ENCODE measurements at places on chromosomes 11 and 22.

DNA sequence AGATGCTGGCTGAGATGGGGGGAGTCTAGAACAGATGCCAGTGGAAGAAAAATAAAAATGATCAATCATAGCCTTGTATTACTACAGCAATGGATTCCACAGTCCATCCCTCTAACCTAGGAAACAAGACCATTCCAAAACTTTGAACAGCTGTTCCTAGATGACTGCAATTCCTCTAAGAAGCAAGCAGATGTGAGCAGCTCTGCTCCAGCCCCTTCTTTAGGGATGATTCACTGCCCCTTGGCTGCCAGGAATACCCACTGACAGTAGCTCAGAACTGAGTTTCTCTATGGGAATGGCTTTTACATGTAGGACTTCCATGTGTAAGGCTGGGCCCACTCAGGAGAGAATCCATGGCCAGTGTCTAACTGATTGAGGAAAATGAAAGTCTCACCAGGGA, 943.9 kb downstream of the OPCML start:
- DNase-seq, result no peak

DNA sequence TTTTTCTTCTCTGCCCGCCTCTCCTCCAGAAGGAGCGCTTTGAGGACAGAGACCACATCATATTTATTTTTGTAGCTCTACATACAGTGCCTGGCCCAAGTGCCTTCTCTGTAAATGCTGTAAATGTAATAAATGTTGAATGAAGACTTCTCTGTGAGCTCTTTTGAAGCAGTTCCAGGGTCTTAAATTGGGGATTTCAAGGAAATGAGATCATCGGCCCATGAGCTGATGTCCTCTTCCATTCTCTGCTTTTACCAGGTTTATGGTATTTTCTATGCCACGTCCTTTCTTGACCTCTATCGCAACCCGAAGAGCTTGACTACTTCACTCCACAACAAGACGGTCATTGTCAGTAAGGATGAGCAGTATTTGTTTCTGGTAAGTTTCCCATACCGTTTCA, 165.7 kb upstream of the SORL1-AS1 start:
- DNase-seq, result no peak

- no peak for DNase-seq
These were observed 2.8 kb upstream of the TNFRSF13C start for GRCh38 chr22:41929418-41929810.

DNA sequence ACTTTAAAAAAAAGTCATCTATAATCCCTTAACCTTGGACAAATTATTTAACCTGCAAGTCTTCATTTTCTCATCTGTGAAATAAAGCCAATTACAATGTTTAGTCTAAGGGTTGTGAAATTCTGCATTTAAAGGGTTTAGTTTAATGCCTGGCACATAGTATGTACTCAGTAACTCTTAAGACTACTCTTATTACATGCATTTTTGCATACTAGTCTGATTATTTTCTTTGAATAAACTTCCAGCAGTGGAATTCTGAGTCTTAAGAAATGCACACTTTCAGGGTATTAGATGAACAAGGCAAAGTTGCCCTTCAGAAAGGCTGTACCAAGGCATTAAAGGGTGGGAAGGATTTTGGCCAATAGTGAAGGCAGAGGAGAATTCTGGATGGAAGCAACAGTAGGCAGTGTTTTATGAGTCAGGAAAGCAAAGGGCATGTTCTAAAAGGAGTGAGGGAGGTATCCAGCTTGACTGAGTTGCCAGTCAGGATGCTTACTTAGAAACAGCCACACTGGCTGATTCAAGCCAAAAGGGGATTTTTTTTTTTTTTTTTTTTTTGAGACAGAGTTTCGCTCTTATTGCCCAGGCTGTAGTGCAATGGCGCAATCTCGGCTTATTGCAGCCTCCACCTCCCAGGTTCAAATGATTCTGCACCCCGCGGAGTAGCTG, 50.5 kb downstream of the SWAP70 start:
- DNase-seq, result no peak

DNA sequence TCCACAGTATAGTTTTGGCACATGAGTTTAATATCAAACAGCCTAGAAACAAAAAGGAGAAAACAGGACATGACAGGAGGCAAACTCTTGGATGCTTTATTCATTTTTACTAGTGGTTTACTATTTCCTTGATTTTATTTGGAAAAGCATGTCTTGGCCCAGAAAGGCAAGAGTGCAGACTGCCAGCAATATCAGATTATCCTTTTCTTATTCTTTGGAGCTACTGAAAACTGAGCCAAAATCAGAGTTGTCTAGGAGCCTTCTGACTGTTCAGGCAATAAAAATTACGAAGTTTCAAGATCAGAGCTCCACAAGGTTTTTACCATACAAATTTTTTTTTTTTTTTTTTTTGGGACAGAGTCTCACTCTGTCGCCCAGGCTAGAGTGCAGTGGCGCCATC, 16.0 kb downstream of the CELF1 start:
- no peak for DNase-seq

DNA sequence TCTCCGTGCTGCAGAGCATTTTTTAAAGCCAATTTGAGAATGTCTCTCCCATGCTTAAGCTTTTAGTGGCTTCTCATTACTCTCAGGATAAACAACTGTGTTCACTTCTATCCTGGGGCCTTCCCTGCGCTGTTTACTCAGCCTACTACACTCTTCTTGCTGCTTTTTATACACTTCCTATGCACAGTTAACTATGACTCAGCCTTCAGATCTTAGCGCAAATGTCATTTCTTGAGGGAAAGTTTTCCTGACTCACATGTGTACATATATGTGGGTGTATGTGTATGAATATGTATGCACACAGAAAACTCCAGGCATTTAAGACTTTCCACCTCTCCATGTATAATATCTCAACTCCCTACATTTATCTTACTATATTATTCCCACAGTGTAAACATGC, 9.8 kb downstream of the THAP12 start:
- no peak for DNase-seq
